ENCODE measurements at places on chromosomes 7 and 10.

DNA sequence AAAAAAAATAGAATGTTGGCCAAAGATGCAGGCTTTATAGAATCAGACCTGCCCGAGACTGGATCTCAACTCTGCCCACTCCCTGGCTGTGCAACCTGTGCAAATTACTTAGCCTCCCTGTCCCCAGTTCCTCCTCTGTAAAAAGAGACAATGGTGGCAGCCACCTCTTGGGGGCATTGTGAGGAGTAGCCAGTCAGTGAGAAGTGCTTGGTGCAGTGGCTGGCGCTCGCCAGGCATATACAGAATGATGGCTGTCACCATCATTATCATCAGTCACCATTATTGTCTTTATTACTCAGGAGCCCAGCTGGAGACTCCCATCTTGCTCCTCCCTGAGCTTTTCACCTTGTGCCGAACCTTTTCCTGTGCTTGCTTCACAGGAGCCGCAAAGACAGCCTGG lies 29.4 kb upstream of the TRIM8 start:
- no peak for DNase-seq

- no peak for DNase-seq
Measured at GRCh38 chr10:70674560-70675495, 2.5 kb downstream of the ADAMTS14 start.

GRCh38 chr7:70455925-70456324 lies 676.0 kb upstream of the GALNT17 start:
- no peak for DNase-seq

- DNase-seq: no peak
Measured at GRCh38 chr10:5545011-5545410, 20.2 kb downstream of the CALML3 start.

DNA sequence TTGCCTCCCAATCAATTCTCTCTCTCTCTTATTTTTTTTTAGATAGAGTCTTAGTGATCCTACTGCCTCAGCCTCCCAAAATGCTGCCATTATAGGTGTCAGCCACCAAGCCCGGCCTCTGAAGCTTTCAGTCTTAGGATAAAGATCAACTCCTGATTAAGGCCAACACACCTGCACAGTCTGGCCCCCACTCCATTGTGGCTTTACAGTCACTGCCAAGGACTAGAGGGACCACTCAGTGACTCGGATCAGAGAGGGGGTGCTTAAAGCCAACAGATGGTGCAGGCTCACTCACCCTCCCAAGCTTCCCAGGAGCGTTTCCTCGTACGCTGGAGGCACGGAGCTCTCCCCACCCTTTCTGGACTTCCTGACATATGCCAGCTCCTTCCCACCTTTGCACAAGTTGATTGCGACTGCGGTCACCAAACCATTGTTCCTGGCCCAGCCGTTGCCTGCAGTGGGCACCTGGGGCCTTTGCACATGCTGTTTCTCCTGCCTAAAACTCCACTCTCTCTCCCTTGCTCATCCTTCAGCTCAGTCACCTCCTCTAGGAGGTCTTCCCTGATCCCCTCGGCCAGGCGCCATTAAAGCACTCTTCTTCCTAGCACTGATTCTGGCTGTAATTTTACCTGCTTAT lies 1.7 kb upstream of the CDH23 start:
- DNase-seq: no peak

- no peak for DNase-seq
Measured at GRCh38 chr7:66313886-66314568, 108.9 kb downstream of the TPST1 start.

- DNase-seq: no peak
Measured at GRCh38 chr10:100534726-100535125, 1.0 kb upstream of the HIF1AN start.

DNA sequence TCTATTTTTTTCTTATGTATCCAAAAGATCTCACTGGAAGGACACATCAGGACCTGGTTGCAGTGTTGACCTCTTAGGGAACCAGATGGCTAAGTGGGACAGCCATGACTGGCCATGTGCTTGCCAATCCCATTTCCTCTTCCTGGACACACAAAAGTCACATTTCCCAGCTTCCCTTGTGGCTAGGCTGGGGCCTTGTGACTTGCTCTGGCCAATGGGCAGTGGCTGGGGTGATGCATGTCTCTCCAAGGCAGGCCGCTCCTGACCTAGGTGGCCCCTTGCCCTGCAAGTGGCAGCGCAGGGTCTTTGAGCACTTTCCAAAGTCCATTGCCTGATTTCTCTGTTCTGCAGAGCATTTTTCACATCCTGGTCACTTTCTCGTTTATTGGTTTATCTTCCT lies 41.7 kb upstream of the HSPA12A start:
- DNase-seq: no peak

- DNase-seq: no peak
Measured at GRCh38 chr10:59557052-59557451, 152.6 kb downstream of the SLC16A9 start.

DNA sequence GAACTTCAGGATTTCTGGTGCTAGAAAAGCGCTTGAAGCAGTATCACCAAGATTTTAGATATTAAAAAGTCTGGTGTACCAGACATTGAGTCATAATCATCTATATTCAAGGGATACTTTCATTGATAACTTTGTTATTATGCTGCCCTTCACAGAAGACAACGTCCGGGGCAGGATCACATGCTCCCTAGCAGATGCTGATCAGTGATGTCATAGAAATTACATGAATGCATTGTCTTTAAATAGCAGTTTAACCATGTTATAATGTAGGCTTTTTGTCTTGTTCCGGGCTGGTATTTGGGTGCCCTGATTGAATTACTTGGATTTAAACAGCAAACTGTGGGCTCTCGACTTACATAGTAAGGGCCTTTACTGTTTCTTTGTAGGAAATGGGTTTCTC lies 54.0 kb downstream of the VWA2 start:
- no peak for DNase-seq

GRCh38 chr7:80263821-80264220 lies 129.2 kb downstream of the GNAI1 start:
- DNase-seq: no peak

DNA sequence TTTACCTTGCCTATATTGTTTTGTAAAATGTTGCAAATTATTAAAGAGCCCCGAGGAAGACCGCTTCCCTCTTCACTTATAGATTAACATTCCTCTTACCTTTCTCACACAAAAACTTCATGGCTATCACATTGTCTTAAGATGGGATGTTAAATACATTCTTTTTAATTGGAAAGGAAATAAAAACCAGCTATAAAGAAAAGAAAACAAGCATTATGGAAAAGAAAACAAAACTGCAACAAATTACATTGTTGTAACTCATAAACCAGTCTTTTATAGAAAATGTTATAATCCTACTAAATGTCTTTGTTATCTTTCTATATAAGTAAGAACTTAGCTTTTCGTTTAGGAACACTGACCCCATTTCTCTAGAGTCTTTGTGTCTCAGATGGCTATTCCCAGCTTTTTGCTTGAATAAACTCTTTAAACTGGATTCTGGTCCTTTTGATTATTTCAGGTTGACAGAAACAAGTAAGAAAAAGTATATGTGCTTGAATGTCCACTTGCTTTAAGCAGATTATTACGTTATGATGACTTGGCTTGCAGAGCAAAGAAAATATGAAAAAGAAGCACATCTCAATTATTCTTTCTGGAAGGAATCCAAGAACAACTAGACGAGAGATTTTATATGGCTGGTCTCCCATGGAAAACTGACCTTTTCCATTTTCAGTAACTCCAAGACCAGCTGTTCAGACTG lies 128.2 kb downstream of the AKR1D1 start:
- no peak for DNase-seq

- DNase-seq: no peak
Measured at GRCh38 chr7:137172105-137172590, 171.4 kb downstream of the PTN start.

GRCh38 chr7:150468241-150468640 lies 17.8 kb downstream of the GIMAP8 start:
- no peak for DNase-seq

GRCh38 chr10:94059178-94059883 lies 65.6 kb downstream of the PLCE1 start:
- DNase-seq: no peak

- no peak for DNase-seq
Measured at GRCh38 chr10:116044801-116045248, 228.2 kb downstream of the GFRA1 start.

DNA sequence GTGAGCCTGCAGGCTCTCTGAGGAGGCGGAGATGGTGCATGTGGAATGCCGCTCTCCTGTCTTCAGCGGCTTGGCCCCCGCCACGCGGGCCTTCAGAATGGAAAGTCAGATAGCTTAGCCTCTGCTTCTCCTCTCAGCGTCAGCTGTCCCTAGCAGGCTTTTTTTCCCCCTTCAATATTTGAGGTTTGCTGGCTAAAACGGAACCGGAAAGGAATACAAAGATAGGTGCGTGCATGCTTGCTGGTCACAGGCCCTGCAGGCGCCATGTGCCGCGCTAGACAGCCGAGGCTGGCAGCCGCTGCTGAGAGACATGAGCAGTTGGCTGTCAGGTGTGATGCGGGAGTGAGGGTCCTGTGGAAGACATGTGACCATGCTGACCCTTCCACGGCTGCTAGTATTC lies 161.2 kb upstream of the COBL start:
- DNase-seq: no peak

DNA sequence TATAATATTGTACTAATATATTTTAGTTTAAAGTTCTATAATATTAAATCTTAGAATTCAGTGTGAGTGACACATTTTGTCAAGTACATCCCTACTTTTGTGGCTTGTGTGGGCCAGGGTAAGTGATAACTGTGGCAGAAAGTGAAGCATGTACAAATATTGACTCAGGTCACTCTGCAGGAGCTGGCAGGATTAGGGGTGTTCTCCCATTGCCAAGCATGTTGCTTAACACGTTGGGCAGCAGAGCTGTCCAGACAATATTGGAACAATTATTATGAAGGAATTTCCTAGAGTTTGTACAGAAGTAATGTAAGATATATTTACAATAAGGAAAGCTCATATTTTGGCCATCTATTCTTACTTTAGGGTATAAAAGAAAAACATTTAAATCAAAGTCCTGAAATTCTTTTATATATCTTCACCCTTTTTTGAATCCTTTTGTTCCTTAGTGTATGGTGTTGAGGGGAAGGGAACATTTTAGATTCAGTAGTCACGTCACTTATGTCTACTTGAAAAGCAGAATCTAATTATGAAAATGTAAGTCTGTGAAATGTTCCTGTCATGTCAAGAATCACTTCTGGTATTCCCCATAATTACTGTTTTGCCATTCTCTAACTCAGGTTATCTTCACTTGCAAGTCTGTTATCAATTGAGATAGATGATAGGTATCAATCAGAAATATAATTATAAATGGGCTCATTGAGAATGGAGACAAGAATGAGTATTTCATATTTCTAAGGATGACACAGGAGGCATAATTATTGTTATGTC lies 4.0 kb downstream of the HDAC9 start:
- DNase-seq: no peak

DNA sequence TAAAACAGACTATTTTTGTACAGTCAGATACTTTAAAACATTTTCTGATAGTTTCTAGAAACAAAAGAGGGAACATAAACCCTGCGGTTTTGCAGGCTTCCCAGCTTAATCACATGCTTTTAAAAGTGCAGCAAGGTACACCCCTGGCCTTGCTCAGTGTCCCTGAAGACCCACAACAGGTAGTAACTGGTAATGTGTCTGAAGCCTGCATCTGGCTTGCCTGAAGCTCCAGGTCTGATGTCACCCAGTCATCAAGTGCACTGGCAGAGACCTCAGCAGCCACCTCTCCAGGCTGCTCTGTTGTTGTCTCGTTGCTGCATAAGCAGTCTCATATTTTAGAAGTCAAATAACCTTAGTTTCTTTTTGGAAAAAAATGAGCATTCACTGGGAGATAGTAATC lies 376.1 kb upstream of the MTPN start:
- no peak for DNase-seq

DNA sequence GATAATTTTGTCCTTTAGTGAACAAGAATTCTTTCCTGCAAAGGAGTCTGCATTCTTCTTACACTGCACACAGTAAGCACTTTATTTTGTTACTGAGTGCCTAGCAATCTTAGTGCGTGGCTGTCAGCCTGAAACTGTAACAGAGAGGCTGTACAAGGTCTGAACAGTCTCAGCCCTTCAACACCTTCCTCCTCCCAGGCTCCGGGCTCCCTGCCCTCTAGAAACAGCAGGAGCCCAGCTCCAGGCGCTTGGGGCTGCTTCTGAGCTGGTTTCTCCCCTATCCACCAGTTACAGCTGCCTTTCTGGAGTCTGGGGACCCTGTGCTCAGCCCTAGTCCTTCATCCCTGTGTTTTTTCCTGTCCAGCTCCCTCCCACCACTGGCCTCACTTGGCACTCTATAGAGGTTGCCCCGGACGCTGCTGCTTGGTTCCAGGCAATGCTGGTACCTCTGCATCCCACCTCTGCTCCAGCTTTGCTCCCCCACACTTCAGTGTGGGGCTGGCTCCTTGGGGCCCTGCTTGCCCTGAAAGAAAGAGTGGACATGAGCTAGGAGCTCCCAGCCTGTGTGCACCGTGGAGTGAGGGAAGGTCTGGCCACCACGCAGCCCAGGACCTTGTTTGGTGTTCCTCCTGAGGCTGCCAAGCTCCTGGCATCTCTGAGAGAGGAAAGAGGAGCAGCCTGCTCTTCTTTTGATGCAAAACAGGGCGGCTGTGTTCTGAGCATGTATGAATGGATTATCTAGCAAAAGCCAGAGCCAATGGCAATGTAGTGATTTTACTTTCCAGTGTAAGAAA lies 251.2 kb upstream of the GRB10 start:
- DNase-seq: no peak

GRCh38 chr7:35649711-35650110 lies 45.2 kb downstream of the HERPUD2 start:
- no peak for DNase-seq

- DNase-seq: no peak
Measured at GRCh38 chr10:132145521-132146185, 41.1 kb upstream of the DPYSL4 start.

DNA sequence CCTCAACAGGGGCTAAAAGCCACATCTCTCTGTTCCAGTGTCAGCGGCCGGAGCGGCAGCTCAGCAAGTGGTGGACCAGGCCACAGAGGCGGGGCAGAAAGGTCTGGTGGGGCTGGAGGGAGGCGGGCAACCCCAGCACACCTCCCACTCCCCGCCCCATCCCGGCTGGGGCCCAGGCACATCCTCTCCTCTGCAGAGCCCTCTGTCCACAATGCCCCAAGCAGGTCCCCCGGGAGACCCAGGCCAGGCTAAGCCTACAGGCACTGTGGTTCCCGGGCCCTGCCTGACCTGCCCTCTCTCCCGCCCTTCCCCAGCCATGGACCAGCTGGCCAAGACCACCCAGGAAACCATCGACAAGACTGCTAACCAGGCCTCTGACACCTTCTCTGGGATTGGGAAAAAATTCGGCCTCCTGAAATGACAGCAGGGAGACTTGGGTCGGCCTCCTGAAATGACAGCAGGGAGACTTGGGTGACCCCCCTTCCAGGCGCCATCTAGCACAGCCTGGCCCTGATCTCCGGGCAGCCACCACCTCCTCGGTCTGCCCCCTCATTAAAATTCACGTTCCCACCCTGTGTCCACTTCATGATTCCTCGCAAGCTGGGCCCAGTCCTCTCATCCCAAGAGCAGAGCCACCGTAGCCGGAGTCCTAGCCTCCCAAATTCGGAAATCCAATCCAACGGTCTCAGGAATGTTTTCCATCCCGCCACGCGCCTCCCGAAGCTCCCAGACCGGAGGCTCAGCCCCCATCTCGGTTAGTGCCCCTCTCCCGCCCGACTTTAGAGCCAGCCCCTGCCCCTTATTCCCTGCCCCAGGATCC lies 2.1 kb downstream of the ADIRF start:
- no peak for DNase-seq

- no peak for DNase-seq
Measured at GRCh38 chr7:157292770-157293412, 43.9 kb upstream of the DNAJB6 start.

- DNase-seq: peak; percentile 13
Measured at GRCh38 chr10:17685233-17685840, 41.4 kb downstream of the STAM start.

Data from activated CD4-positive, alpha-beta T cell treated with anti-CD3 and anti-CD28 coated beads for 24 hours (primary cell).